ENCODE measurements at places on chromosomes 13 and 19. TPM values are rescaled to one million over a fixed set of nuclear protein-coding genes. Genes with fewer than 3 reads are reported as not detected.

DNA sequence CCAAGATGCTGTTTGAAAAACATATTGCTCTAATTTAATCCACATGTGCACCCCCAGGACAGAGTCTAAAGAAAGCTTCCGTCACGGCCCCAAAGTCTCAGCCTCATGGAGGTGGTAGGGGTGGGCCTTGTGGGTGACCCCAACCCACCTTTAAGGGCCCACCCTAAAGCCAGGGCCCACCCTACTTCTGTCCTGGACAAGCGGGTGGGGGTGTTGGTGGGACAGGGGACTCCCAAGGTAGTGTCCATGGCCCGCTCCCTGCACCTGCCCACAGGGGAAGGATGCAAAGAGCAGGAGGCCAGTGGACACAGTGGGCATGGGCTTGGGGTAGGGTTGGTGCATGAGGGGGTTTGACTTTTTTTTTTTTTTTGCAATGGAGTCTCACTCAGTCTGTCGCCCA lies 66.8 kb downstream of the KCTD15 start:
- DNase-seq = no peak
- peaks cover 4% of the 10 kb centered on the region for H3K4me1 ChIP-seq
- H3K27me3 ChIP-seq = peaks cover 2% of the 10 kb centered on the region
- no peak overlapping the region for H3K27ac ChIP-seq

IRGC gene
- not detected for total RNA-seq

TDRD12 gene
- 0.09 TPM for total RNA-seq

TTC9B gene
- total RNA-seq = not detected

MCF2L gene
- 0.58 TPM for total RNA-seq

All from endothelial cell of umbilical vein (primary cell).